ENCODE measurements at places on chromosomes 6 and 20.

DNA sequence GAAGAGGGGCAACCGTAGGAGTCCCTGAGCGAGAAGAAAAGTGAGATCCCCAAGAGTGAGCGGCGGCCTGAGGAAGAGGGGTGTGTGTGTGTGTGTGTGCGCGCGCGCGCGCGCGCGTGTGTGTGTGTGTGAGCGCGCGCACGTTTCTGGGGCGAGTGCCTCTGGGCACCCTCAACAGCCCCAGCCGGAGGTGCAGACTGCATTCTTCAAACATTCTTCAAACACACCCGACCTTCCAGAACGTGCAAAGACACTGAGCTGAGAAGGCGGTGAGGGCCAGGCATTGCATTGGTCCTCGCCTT is 76.2 kb upstream of the FOXP4 start:
- no peak for DNase-seq

- no peak for DNase-seq
Observed at GRCh38 chr6:100271202-100271601, 193.5 kb downstream of the SIM1 start.

DNA sequence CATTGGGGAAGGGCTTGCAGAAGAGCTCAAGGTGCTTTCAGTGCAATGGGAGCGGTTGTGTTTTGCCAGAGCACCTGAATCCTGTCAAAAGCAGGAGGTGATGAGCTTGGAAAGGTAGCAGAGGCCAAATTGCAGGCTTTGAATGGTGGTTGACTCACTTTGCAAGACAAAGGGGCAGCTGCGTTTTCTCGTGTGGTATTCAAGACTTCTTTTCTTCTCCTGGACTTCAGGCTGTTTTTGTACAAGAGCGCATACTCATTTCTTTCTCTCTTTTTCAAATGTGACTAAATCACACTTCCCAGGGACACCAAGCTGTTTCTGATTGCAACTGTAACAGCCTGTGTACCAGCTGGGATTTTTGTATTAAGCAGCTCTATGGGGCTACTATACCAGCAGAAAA is 32.3 kb downstream of the GHRH start:
- DNase-seq, result no peak

DNA sequence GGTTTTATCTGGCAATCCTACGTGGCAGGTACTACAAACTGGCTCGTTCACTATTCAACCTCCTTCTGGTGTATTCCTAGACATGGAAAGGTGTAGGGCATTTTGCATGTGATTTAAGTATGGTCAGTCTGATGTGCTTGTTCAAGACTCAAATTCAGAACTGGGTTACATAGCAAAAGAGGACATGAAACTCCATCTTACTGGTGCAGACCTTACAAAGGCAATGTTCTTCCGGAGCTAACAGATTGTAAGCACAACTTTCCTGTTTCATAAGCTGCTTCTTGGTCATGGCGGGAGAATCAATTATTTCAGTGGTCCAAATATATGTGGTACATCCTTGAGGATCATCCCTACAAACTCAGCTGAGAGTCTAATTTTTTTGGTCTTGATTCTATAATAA is 703.4 kb downstream of the EPM2A start:
- no peak for DNase-seq

DNA sequence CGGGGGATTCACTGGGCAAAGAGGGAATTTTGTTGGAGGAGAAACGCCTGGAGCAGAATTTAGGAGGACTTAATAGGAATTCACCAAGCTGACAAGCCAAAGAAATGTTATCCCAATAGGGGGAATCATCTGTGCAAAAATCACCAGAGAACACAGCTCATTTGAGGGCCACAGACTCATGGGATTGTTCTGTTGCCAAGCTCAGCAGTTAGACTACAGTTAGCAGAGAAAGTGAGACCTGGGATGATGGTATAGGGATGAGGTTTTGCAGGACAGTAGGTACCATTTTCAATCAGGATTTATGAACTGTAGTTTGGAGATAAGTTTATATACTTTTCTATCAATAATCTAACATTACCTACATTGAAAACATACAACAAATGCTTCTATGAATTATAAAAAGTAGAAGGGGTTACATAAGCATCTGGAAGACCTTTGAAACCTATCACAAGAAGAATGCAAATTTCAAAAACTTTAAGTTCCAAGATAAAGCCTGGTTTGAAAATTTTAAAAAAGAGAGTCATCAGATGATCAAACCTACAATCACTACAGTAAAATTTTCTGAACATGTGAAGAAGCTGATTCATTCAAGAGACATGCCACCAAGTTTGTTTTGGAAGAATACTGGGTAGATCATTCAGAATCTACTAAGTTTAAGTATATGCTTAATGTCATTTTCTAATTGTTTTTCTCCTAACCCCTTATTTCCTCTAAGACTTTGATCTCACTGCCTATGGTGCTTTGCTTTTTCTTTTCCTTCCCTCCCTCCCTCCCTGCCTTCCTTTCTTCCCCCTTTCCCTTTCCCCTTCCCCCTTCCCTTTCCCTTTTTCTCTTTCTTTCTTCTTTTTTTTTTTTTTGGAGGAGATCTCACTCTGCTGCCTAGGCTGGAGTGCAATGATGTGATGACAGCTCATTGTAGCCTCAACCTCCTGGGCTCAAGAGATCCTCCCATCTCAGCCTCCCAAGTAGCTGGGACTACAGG is 81.5 kb downstream of the KIF13A start:
- DNase-seq, result no peak

- no peak for DNase-seq
Observed at GRCh38 chr6:16658348-16659034, 102.8 kb downstream of the ATXN1 start.

DNA sequence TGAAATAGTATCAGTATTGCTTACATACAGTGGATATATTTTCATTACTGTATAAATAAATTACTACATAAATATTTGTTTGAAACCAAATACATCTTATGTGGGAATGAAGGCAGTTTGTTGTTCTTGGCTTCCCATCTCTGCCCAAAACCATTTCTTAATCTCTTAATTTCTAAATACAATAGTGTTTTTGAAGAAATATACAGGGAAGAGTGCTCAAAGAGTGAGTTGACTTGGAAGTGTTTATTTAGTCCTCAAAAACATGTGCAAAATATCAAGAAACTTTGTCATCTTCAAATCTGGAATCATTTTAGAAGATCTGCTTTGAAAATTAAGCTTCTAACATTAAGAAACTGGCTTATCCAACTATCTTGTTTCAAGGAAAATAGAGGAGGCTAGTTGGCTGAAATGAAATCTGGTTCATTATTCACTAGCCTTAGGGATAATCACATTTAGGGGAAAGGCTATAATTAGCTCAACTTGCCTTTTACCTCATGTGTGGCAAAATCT is 259.8 kb upstream of the FLRT3 start:
- no peak for DNase-seq

DNA sequence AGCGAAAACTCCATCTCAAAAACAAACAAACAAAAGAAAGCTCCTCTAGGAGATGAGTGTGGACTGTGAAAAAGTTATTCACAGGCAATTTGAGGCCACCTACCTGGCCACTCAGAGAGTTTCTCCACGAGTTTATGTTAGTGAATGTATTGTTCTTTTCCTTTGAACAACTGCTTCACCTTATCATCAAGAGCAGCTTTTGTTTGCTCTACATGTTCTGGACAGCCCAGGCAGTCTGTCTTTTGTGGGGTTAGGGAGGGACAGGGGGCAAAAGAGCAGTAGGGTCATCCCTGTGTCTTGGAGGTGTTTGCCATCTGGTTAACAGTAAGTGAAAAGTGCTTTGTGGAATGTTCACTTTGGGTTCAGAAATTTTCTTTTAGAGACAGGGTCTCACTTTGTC is 8.0 kb downstream of the CASS4 start:
- no peak for DNase-seq

DNA sequence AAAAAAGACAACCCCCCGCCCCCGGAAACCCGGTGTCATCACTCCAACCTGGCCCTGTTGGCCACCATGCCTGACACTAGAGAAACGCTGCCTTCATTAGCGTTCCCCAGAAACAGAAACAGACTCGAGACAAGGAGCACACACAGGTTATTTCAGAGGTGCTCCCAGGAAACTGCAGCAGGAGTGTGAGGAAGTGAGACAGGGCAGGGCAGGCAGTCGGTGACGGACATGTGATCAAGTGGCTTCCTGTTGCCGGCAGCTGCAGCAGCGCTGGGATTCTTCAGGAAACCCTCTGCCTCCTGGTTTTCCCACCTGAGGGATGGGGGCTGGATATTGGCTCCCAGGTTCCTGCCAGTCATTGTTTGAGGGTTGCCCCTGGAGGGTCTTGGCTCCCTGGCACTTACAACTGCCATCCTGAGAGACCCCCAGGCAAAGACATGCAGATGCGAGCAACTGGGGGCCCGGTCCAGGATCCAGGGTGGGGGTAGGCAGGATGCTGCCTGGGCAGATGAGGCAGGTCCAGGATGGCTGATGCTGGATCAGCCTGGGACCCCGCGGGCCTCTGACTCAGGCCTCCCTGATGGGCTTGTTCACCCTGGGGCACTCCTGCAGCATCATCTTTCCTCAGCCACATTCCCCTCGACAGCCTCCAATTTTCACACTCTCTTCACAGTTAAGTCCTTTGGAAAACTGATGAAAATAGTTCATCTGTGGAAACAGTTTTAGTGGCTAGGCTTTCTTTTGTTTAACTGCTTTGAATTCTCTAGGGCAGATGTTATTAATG is 150.7 kb upstream of the SYNDIG1 start:
- DNase-seq, result no peak

Measured in T-cell (primary cell).